Omental fat pad (tissue), 4 donors: ENCODE measurements at places on chromosomes 6 and 20. TPM values are rescaled to one million over a fixed set of nuclear protein-coding genes. Genes with fewer than 3 reads are reported as not detected.

The YIPF3 gene
- total RNA-seq, result 89.3 TPM

The CCN6 gene
- not detected for total RNA-seq

The SLPI gene
- 114 TPM for total RNA-seq

The C6orf52 gene
- not detected for total RNA-seq

The ECT2L gene
- total RNA-seq, result not detected

The ELOVL4 gene
- total RNA-seq, result 0.19 TPM

The LPA gene
- 0.65 TPM for total RNA-seq

The PACSIN1 gene
- total RNA-seq, result not detected

The EPB41L2 gene
- total RNA-seq, result 123 TPM

The SLC17A2 gene
- total RNA-seq, result not detected
